HT1080 (cell line): ENCODE measurements at places on chromosomes 5 and 9. TPM values are rescaled to one million over a fixed set of nuclear protein-coding genes. Genes with fewer than 3 reads are reported as not detected.
A peak's percentile ranks its signal among the peaks of the same experiment; 100 is the strongest.

DNA sequence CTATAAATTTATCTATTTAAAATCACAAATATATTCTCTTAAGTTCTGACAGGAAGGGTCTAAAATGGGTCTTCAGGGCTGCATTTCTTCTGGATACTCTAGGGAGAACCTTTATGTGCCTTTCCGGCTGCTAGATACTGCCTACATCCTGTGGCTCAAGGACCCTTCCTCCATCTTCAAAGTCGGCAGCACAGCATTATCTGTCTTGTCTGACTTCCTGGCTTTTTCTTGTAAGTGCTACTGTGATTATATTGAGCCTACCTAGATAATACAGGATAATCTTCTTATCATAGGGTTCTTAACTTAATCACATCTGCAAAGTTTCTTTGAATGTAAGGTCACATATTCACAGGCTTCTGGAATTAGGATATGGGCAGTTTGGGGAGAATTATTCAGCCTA, 943.8 kb upstream of the TYRP1 start:
- DNase-seq = no peak

DNA sequence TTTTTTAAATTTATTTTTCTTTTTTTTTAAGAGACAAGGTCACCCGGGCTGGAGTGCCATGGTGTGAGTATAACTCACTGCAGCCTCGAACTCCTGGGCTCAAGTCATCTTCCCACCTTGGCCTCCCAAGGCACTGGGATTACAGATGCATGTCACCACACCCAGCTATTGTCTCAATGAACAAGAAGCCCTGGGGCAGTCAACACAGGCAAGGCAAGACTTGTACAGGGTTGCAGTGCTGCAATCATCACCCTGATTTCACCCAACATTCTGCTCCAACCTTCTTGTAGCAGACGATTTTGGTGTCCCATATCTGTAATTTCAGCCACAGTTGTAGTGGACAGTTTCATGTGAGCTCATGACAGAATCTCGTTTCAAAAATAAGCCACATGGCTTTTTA, 205.8 kb upstream of the KIF2A start:
- DNase-seq = no peak

The TPPP gene
- 0.18 and 0.37 TPM in 2 replicates for total RNA-seq

- no peak for DNase-seq
Measured at GRCh38 chr5:10488144-10488543, 46.5 kb downstream of the ROPN1L start.

The CD274 gene
- 14.3 and 30.5 TPM in 2 replicates for total RNA-seq

- DNase-seq = peak; percentile 34
Measured at GRCh38 chr5:158875272-158875679, 224.4 kb downstream of the EBF1 start.

DNA sequence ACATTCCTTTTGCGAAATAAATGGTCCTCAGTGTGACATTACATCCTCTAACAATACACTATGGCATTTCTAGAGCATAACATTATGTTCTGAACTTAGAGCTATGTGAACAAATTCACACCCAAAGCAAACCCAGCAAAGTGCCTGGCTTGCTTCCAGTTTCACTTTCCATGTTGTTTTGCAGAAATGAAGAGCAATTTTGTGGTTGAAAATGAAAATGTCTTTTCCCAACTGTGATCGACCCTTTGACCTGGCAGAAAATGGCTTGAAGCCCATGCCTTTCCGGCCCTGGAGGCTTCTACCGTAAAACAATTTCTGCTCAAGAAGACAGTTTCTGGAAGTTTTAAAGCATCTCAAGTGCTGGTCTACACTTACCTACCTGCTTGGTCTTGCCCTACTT, 344.7 kb upstream of the RGMB start:
- peak; percentile 27 for DNase-seq

The PLPP7 gene
- 0.56 and 1.6 TPM in 2 replicates for total RNA-seq

DNA sequence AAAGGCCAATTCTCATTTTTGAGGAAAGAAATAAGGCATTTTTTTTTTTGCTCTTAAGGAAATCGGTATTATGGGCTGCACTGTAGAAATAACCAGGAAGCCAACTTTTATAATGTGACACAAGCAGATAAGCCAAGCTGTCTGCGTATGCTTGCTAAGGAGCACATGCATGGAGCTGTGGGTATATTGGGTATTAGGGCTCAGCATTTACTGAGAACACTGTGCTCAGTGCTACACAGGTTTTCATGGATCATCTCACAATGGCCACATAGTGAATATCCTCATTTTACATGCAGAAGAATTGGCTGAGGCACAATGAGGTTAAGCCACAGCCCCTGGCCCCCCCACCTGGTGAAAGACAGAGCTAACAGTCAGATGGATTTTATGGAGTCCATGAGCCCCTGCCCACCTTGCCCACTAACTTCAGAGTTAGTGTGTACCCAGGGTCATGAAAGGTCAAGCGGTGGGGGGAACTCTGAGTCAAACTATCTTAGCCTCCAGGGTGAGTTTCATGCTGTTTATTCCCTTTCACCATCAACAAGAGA, 204.8 kb downstream of the SPATA31A6 start:
- DNase-seq = no peak

The EPB41L4B gene
- 3.3 and 3.6 TPM in 2 replicates for total RNA-seq

GRCh38 chr5:148858106-148858505, 31.7 kb downstream of the ADRB2 start:
- no peak for DNase-seq
